ENCODE measurements at places on chromosomes 6 and 20.

DNA sequence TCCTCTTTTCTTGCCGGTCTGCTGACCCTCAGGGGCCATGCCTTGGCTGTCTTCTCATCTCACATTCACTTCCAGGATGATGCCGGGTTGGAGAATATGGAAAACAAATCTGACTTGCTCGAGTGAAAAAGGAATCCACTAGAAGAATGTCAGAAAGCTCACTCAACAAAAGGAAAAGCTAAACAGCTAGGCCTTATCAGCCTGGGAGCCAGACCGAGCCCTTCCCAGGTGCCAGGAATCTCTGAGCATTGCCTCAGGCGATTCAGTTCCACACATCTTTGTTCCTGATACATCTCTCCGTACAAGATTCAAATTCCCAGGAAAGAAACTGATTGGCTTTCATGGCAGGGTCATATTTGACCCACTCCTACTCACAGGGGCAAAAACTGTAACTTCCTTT is 9.2 kb upstream of the OSER1 start:
- DNase-seq: no peak

GRCh38 chr6:56746767-56747504 is 104.2 kb upstream of the DST start:
- DNase-seq: no peak

GRCh38 chr6:27076116-27076515 is 171.4 kb upstream of the PRSS16 start:
- no peak for DNase-seq

- DNase-seq: no peak
These were observed 1289.3 kb upstream of the CITED2 start for GRCh38 chr6:140663772-140664171.

DNA sequence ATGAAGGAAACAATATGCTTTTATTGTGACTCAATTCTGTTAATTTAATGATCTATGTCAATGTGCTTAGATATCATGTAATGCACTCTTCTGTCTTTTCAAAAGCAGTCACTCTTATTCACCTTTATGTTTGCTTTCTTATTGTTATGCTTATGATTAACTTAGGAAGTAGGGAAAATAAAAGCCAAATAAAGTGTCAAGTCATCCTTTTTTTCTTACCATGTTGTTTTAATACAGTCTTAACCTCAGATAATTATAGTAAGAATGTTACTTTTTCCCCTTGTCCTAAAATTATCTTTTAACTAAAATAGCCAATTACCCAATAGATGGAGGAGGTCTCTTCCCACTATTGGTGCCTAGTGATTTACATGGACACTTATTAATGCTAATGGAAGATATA is 72.6 kb downstream of the TFAP2B start:
- DNase-seq: no peak

DNA sequence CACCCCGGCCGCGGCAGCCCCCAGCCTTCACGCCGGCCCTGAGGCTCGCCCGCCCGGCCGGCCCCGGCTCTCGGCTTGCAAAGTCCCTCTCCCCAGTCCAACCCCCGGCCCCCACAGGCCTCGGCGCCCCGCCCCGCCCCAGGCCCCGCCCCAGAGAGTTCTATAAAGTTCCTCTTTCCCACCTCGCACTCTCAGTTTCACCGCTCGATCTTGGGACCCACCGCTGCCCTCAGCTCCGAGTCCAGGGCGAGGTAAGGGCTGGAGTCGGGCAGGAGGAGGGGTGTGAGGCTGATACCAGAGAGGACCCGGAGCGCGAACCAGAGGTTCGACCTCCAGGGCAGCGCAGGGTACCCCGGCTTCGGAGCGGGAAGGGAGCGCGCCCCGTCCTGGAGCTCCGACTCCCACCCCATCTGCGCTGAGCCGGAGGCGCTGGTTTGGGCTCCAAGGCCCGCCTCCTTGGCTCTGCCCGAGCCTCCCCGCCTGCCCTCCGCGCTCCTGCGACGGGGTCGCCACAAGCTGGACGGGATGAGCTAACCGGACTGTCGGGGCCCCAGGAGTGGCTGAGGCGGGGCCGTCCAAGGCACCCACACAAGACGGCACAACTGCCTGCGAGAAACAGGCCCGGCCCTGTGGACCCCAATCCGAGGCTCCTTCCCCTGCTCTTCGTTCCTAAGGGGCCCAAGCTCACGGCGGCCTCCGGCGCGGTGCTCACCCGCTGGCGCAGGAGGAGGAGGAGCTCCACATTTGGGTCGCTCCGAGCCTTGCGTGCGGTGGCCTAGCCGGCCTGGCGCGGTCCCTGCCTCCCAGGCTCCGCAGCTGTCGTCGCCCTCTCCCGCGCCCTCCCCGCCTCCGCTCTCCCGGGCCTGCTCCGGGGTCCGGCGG is at the start of gene IRF4:
IRF4 (plus strand) TSS at position 194 of the 882 bp plus-strand sequence. CDS start 1,401 bp downstream, outside the sequence.
- no peak for DNase-seq

DNA sequence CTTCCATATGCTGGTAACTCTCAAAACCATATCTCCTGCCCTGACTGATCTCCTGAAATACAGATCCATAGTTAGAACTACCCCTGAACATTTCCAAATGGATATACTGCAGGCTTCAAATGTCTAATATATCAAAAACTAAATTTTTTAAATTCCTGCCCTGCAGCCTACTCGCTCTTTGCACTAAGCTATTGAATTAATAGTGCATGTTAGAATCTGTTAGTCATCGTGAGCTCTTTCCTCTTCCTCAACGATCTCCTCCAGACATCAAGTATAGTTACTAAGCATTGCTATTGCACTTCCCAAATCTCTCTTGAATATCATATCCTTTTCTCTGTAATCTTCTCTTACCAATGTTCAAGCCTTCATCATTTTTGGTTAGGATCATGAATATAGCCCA is 26.0 kb upstream of the RSPO3 start:
- DNase-seq: no peak

GRCh38 chr6:84867521-84867920 is 103.1 kb upstream of the TBX18 start:
- no peak for DNase-seq

DNA sequence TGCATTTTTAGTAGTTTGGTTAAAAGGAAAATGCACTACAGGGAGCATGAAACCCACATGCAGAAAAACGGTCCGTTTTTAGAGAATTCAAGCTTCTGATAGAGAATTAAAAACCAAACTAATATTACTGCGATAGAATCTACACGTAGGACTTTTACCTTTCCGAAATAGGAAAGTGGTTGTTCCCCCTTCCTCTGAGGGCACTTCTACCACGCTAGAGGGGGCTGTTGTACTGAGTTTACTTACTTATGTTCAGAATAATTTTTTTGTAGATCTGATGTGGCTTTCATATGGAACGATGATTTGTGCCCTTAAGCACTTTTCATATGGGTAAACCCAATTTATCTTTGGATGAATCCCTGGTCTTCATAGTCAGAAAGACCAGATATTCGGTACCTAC is 264.3 kb upstream of the PLN start:
- peak; percentile 63 for DNase-seq

GRCh38 chr20:53941680-53942471 is 128.5 kb downstream of the BCAS1 start:
- no peak for DNase-seq

DNA sequence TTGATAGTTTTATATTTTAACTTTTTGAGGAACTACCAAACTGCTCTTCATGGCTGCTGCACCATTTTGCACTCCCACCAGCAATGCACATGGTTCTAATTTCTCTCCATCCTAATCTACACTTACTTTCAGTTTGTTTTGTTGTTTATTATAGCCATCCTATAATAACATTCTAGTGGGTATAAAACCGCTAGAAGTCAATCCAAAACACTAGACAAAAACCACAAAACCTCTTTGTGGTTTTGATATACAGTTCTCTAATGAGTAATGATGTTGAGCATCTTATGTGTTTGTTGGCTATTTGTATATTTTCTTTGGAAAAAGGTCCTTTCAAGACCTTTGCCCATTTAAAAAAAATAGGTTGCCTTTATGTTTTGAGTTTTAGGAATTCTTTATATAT is 5.6 kb downstream of the RPP21 start:
- DNase-seq: no peak

GRCh38 chr20:46388201-46388836 is 18.1 kb downstream of the ELMO2 start:
- DNase-seq: no peak

- DNase-seq: no peak
These were observed 18.1 kb downstream of the PXDC1 start for GRCh38 chr6:3733321-3733925.

- no peak for DNase-seq
These were observed 324 bp upstream of the LAMP5 start for GRCh38 chr20:9514072-9514460.

- no peak for DNase-seq
These were observed 56.8 kb downstream of the SNX9 start for GRCh38 chr6:157879873-157880254.

- DNase-seq: no peak
These were observed 22.5 kb downstream of the EYA2 start for GRCh38 chr20:46917155-46917554.

GRCh38 chr6:136739501-136739900 is 52.8 kb downstream of the MAP3K5 start:
- no peak for DNase-seq

- no peak for DNase-seq
These were observed 126.1 kb downstream of the GMDS start for GRCh38 chr6:2119275-2119674.

DNA sequence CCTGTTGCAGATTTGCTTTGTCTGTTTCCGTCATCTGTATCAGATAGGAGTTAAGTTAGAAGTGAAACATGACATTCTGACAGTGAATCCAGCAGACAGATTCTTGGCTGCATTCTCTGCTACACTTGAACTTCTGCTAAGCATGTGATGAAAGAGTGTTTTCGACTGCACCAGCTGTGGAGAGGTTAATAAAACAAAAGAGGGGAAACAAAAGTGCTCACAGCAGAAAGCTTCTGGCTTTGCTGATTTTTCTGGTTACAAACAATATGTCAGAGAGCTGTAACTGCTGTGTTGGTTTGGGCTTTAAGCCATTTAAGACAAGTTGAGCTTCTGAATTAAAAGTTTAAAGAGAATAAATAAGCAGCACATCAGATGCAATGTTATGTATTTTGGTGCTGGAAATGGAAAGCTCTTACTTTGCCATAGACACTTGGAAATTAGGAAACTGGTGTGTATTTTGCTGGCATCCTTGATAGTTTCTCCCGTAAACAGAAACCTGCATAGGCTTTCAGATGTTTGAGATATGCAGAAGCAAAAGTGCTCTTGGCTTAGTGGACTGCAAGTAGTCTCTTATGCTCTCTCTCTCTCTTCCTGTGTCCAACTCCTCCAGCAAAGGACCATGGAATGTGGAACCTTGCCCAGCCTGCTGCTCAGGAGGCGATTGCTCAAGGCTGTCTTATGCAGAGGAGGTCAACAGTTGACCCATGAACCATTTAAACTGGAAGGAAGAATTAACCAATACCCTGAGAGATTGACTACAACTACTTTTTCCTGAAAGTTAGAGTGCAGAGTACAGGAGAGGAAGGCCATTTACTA is 104.9 kb downstream of the RPS12 start:
- DNase-seq: no peak

DNA sequence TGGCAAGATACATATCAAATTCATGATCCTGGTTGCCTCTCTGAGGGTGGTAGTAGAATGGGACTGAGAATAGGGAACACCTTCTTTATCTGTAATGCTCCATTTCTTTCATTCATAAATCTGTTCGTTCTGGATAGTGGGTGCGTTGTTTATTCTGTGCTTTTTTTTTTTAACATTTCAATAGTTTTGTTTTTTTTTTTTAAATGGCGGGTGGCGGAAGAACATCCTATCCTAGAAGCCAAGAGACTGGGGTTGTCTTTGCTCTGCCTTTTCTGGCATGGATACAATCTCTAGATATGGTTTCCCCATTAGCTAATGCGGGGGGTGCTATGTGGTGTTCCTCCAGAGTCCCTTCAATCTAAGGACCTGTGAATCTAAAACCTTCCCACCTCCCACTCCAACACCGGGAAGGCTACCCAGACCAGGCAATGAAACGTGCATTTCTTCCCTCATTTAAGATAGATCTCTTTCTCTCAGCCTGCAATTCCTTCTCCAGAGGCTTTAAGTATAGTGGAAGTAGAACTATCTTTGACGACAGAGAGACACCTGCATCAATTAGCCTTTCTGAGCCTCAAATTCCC is 883 bp upstream of the CCDC28A start:
- peak; percentile 20 for DNase-seq

GRCh38 chr20:51523276-51524013 is 19.1 kb downstream of the NFATC2 start:
- no peak for DNase-seq

DNA sequence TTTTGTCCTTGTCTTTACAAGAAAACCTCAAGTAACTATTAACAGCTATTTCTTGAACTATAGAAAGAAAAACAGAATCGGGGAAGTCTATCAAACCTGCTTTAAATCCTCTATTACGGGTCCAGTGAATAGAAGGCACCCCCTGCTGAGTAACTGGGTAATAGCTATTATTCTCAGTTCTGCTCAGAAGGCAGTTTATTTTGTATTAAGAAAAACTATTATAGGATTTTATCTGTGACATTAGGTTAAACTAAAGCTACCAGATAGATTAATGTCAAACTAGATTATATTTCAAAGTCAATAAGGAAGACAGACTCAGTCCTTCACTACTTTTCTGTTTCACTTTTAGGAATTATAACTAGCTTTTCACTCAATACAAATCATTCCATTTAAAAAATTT is 93.7 kb downstream of the DST start:
- DNase-seq: peak; percentile 53

- DNase-seq: no peak
These were observed 46.1 kb downstream of the POU3F2 start for GRCh38 chr6:98880486-98880885.

DNA sequence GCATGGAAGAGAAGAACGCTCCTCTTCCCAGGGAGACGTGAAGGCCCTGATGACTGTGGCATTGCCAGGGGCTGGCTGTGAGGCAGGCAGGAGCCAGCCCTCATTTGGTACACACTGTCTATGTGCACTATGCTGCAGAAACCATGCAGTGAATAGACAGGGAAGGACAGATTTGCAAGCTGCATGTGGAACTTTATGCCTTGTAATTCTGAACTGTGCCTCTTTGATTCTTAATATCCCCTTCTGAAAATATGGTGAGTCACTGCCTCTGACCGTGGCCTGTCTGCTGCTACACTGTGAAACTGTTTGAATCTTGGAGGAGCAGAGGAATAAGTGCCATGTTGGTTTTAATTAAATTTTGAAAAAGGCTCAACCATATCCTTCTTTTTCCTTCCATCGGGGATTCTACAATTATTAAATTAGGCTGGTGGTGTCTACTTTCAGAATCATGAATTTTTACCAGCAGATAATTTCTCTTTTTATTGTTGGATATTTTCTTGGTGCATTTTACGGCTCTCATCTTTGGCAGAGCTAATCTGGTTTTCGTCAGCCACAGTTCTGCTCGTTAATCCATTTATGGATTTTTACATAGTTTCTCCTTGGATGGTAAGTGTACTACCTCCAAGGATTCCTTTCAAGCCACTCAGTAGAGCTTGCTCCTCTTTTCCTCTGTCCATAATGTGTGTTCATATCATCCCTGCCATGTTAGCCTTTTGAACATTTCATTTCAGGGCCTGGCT is 301.0 kb upstream of the SLC35B3 start:
- no peak for DNase-seq

Data from ACHN (cell line).